ENCODE measurements at places on chromosomes 11 and 22. TPM values are rescaled to one million over a fixed set of nuclear protein-coding genes. Genes with fewer than 3 reads are reported as not detected.
A peak's percentile ranks its signal among the peaks of the same experiment; 100 is the strongest.

POGLUT3 gene
- 12.2 TPM for total RNA-seq

B4GALNT4 gene
- total RNA-seq, result 92.6 TPM

DNA sequence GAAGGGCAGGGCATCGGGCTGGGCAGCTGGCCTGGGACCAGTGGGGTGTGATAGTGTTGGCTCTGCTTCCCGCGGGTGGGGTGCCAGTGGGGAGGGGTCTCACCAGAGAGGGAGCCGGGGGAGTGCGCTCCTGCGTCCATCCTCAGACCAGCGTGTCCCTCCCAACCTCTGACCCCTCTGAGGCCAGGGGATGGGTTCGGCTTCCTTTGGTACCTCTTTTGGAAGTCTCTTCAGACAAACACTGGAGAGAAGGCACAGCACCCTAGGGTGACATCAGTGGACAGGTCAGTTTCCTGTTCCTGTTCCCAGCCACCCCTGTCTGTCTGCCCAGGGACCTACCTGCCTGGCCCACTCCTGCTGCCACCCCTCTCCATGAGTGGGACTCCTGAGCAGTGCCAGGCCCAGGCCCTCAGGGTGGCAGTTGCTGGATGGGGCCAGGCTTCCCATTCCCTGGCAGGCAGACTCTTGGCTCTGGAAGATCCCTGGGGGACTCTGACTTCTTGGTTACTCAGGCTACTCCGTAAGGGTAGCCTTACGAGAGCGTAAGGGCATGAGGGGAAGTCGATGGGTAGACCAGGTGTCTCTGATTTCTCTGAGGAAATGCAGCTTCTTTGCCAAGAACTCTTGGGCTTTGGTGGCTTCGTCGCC is 2.6 kb downstream of the TAGLN start:
- no peak for DNase-seq

DLG2 gene
- 19.8 TPM for total RNA-seq

DNA sequence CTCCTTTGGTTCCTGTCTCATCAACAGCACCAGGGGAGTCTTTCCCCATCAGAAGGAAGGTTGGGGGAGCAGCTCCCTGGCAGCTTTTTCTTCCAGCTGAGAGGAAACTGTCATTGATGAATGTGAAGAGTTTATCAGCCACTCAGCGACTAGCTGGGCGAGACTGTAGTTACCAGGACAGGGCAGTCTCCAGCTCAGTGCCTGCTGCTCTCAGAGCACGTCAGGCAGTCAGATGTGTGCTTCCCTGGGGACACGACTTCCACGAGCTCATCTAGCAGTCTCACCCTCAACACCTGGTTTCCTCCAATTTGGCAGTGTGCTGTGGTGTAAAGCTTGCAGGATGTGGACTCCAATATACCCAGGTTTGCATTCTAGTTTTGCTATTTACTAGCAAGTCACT is 12.5 kb upstream of the C1QTNF4 start:
- DNase-seq, result no peak

DNA sequence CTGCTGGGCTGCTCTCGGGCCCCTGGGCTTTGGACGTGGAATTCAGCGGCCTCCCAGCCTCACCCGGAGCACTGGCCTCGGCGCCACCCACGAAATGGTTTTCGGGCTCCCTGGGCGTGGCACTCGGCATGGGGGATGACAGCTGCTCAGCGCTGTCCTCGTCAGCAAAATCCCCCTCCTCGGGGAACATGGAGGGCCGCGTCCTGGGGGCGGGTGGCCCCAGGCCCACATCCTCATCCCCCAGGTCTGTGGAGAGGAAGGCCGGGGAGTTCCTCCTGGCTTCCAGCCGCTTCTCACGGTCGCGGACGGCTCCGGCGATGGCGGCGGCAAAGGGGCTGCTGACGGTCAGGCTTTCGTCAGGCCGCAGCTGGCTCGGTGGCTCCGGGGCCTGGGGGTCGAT is 88.4 kb downstream of the CTTN start:
- no peak for DNase-seq

DNA sequence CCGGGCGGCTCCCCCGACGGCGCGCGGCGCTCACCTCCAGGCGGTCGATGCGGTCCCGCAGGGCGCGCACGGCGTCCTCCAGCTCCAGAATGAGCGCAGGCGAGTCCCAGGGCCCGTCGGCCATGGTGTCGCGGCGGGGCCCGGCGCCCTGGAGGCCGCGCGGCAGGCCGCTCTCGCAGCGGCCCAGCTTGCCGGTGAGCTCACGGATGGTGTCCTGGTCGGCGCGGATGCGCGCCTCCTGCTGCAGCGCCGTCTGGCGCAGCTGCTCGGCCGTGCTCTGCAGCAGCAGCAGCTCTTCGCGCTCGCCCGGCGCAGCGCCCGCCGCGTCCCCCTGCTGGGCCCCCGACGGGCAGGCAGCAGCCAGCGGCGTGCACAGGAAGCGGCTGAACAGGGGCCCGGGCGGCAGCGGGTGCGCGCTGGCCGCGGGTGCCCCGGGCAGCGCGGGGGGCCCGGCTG is 599 bp downstream of the NPTXR start:
- DNase-seq, result peak; percentile 73

DNA sequence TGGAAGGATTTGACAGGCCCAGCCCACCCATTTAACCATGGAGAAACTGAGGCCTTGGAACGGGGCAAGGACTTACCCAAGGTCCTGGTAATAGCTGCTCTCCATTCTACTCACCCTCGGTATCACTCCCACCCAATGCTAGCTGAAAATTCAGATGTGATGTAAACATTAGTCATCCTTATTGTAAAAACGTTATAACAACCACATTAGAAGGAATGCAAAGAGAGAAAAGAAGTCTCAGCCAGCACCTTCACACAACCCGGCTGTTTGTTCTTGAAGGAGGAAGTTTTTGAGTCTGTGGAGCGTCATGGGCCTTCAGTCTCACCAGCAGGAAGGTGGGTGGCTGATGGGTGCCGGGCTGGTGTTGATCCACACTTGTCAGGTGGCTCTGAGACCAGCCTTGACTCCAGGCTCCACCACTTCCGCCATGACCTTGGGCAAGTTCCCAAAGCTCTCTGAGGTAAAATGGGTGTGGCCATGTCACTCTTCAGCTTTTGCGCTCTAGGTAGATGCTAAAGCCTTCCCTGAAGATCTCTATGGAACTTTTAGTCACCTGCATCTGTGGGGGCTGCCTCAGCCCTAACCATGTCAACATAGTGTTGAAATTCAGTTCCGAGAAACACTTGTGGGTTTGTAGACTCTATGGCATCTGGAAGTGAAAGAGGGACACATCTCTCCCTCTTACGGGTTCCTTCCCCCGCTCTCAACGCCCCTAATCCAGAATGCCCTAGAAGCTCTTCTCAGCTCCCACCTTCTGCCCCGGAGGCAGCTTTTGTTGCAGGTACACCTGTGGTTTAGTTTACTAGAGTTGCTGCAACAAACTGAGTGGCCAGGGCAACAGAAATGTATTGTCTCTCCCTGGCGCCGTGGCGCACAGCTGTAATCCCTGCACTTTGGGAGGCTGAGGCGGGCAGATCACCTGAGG is 14.8 kb downstream of the CD6 start:
- no peak for DNase-seq

GRCh38 chr22:18148293-18148965 is 1.5 kb upstream of the USP18 start:
- DNase-seq, result no peak

CYTH4 gene
- not detected for total RNA-seq

RAC2 gene
- total RNA-seq, result 2.7 TPM

- DNase-seq, result peak; percentile 62
Observed at GRCh38 chr11:103055221-103055890, 36.6 kb downstream of the DCUN1D5 start.

GRCh38 chr11:120938260-120938659 is 85.6 kb upstream of the TBCEL start:
- DNase-seq, result no peak

ADM2 gene
- 12.8 TPM for total RNA-seq

- no peak for DNase-seq
Observed at GRCh38 chr11:1128311-1129142, 29.2 kb upstream of the MUC5AC start.

- peak; percentile 69 for DNase-seq
Observed at GRCh38 chr11:8794677-8795103, 112.1 kb downstream of the RPL27A start.

DNA sequence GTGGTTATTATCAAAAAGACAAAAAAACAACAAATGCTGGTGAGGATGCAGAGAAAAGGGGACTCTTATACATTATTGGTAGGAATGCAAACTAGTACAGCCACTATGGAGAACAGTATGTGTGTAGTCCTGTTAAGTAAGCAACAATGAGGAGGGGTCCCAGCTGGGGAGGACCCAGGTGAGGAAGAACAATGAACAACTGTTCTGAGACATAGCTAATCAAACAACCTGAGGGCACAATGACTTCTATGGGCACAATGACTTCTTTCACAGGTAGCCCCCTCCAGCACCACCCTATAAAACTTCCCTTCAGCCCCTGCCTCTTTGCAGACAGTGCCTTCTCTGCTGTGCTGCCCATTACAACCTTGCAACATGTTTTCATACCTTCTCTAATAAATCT is 5.6 kb downstream of the JAML start:
- DNase-seq, result no peak

INPP5J gene
- total RNA-seq, result 11.2 TPM

DNA sequence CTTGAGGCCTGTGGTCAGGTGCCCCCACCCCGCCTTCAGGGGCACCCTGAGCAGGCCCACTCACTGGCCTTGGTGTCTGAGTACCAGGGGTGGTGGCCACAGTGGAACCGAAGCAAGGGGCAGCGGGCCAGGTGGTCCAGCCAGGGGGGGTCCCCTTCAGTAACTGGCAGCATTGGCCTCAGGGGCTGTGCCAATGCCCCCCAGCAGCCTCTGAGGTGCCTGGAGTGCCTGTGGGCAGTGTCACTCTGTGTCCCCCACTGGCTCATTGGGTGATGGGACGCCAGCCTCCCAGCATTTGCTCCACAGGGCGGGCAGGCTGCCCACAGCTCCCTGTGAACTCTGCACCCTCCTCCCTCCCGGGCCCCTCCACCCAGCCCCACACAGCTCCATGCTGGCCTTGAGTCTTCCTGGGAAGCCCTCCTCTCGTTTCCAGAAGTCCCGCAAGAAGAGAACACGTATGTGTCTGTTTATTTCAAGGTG is 29.5 kb upstream of the CARS1 start:
- DNase-seq, result no peak

GRCh38 chr11:111707039-111707690 is 59.0 kb downstream of the PPP2R1B start:
- DNase-seq, result no peak

- no peak for DNase-seq
Observed at GRCh38 chr11:75337195-75337654, 14.2 kb downstream of the ARRB1 start.

GRCh38 chr11:121907379-121907778 is 208.6 kb downstream of the BLID start:
- DNase-seq, result no peak

OR5F1 gene
- total RNA-seq, result not detected

Data from GM23338 (cell line).